ENCODE measurements at places on chromosomes 5 and 9.

DNA sequence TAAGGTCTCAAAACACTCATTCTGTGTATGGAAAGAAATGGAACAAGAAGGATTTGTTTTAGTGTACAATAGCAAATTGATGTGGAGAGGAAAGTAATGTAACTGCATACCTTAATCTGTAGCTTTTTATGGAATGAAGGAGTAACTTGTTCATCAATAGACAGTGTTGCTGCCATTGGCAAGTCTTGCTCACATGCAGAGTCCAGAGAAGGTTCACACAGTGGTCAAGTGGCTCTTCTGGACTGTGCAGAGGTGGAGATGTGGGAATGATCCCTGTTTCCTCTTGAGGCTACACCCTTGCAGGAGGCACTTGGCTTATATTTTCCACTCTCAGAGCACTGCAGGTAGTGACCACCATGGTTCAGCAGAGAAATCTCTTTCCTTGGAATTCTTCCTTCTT, 132.9 kb upstream of the ANKH start:
- no peak for DNase-seq

- no peak for DNase-seq
These were observed 48.1 kb upstream of the CLPTM1L start for GRCh38 chr5:1392801-1393565.

DNA sequence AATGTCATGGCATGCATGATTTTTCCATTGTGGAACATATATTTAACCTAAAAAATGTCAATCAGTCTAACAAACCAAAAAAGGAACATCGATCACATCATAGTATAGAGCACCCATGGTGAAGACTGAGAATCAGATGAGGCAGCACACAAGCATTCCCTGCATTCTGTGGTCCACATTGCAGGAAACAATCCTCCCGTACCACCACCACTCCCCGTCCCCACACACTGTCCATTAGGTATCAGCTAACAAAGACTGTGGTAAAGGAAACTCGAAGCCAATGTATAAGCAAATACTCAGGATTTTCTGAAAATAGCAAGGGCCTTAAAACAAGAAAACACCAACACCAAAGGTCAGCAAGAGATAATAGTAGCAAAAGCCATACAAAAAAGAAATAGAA, 1104.4 kb upstream of the SEMA6A start:
- DNase-seq: no peak

DNA sequence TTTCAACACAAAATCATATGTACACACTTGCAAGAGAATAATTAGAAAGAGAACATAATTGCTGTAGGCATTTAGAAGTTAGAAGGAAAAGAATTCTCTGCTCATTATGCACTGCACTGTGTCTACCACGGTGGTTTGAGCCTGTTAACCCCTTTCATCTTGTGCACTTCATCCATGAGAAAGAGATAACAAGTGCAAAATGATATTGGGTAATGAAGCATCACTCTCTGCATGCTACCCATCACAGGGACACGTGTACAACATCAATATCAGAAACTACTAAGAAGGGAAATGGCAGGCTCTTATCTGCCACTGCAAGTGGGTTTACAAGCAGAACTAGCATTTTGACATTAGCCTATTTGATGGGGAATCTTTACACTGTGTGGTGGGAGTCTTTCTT, 202.6 kb downstream of the CDH12 start:
- no peak for DNase-seq

- DNase-seq: no peak
These were observed 1.2 kb downstream of the OTULINL start for GRCh38 chr5:14582797-14583137.

DNA sequence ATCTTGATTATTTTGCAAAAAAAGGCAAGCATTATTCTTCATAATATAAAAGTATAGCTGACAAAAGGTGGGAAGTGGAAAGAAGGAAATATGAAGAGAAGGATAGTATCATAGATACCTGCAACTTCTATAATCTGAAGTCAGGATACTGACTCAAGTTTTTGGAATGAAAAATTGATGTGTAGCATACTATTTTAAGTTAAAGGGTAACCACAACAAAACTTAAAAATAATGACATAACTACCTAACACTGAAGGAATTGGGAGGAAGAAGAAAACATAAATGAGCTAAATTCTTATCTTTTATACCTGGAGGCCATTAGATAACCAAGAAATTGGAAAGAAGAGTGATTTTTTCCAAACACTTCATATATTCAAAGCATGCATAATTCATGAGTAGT, 51.8 kb upstream of the TLE1 start:
- DNase-seq: no peak

- DNase-seq: no peak
These were observed 717.9 kb upstream of the WWC1 start for GRCh38 chr5:167573370-167574127.
